ENCODE measurements at places on chromosomes 2 and 18. TPM values are rescaled to one million over a fixed set of nuclear protein-coding genes. Genes with fewer than 3 reads are reported as not detected.

The VPS54 gene
- total RNA-seq: 10.9 TPM

DNA sequence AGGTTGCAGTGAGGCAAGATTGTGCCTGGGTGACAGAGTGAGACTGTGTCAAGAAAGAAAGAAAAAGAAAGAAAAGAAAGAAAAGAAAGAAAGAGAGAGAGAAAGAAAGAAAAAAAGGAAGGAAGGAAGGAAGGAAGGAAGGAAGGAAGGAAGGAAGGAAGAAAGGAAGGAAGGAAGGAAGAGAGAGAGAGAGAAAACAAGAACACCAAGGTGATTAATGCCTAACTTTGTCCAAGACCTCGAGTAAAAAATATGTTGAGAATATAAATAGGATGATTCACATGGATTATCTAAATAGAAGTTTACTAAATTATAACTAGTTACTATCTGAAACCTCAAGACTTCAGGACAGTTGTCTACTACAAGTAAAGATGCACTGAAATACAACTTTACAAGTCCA lies 7.2 kb downstream of the PECR start:
- no peak for DNase-seq

The ATOH8 gene
- total RNA-seq: 35.1 TPM

The EFHD1 gene
- 11.5 TPM for total RNA-seq

DNA sequence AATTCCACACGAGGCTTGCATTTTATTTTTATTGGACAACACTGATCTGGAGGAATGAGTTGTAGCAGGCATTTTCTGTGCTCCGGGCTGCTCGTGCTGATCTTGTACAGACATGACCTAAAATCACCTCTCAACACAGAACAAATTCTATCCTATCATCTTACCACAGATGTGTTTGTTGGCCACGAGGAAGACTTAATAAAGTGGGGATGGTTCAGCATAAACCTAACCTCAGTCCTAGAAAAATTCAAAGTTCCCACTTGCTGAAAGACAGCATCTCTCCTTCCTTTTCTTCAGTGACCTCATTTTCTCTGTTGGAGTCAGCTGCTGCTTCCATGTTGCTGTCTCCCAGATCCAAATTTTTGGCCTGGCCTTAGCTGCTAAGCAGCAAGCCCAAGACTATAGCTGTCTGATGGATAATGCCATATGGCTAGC lies 45.3 kb downstream of the RBKS start:
- no peak for DNase-seq

- no peak for DNase-seq
Measured at GRCh38 chr2:231914077-231914690, 12.0 kb downstream of the NPPC start.

DNA sequence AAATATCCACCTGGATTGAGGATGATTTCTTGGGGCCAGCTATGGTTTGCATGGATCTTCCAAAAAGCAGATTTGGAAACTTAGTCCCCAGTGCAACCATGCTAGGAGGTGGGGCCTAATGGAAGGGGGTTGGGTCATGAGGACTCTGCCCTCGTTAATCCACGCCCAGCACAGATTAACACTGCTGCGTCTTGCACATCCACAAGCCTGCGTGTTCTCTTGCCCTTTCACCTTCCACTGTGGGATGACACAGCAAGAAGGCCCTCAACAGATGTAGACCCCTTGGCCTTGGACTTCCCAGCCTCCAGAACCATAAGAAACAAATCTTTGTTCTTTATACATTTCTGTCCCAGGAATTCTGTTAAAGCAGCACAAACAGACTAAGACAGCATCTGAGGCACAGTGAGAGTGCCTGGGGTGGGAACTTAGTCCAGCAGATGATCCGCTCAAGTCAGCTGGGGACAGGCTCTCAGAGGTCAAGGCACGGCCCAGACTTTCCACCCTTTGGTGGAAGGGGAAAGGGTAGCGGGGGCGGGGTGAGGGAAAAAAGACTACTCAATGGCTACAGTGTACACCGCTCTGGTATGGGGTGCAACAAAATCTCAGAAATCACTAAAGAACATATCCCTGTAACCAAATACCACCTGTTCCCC lies 2.4 kb downstream of the RAB17 start:
- DNase-seq: no peak

DNA sequence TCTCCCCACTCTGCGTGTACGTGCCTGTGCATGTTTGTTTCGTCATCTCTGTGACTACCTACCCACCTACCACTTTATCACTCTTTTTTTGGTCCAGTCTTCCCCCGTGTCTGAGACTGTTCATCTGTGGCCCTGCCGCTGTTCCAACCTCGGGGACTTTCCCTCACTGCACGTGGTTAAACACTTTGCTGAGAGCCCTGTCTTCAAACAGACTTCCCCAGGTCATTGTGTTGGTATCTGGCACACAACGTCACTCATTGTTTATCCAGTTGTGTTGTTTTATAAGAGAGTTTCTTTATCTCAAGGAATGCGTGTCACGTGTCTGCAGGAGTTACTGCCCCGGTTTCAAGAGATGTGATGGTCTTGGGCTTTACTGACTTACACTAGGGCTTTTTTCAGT lies 262.0 kb upstream of the RASGRP3 start:
- DNase-seq: peak; percentile 64

- DNase-seq: no peak
Measured at GRCh38 chr2:46796843-46797625, 118.6 kb downstream of the MCFD2 start.

DNA sequence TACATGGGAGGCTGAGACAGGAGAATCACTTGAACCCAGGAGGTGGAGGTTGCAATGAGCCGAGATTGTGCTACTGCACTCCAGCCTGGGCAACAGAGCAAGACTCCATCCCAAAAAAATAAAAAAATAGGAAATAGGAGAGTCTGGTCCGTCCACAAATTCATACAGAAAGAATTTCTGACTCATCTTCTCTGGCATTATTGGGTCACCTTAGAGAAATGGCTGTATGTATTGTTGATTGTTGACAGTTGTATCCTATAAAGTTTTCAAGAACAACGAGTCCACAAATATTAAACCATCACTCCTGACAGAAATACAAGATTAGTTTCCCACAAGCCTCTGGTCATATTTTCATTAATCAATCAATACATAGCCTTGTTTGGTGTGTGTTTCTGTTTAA lies 20.4 kb downstream of the RBM43 start:
- no peak for DNase-seq

The UGT1A3 gene
- total RNA-seq: not detected

The DSEL gene
- total RNA-seq: 4.7 TPM
